ENCODE measurements at places on chromosomes 3 and 15. TPM values are rescaled to one million over a fixed set of nuclear protein-coding genes. Genes with fewer than 3 reads are reported as not detected.

DNA sequence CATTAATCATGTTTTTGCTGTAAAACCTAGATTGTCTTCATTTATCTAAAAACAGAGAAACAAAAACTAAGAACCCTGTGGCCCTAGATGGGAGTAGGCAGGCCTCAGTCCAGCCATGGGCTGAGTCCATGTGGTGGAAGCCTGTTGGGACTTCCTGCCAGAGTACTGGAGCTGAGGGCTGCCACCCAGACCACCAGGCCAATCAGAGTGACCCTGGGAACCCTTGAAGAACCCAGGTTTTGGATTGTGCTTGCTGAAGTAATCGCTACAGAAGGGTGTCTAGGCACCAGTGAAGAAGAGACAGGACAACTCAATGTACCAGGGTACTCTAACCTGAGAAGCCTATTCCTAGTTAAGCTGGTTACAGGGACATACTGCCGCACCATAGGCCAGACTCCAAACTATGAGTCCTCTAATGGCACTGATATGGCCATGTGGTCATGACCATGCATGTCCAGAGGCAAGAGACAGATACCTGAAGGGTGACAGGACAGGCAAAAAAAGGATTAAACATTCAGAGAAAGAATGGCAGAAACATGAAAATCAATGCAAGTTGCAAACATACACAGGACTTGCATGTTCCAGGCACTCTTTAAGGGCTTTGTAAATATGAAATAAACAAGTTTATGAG is 12.9 kb downstream of the CSRNP1 start:
- DNase-seq, result no peak

GRCh38 chr3:65716071-65716751 is 322.5 kb downstream of the MAGI1 start:
- no peak for DNase-seq

DNA sequence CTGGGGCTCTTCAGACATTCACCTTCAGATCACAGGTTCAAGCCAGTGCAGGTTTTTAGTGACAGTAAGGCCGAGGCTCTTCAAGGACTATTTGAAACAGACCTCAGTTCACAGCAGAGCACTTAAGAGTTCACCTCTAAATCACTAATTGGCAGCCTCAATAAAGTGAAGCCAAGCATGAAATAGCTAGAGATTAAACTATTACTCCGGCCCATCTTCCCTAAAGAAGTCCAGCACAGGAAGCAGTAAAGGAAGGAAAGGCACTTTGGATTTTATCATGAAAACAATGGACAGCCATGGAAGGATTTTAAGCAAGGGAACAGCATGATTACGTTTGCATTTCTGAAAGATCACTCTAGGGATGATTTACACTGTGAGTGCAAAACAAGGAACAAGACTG is 27.6 kb upstream of the ARL6 start:
- DNase-seq, result no peak

- DNase-seq, result no peak
These were observed 307.8 kb upstream of the TPM1 start for GRCh38 chr15:62734706-62735105.

- DNase-seq, result no peak
These were observed 377.0 kb downstream of the GAP43 start for GRCh38 chr3:116000311-116000710.

DNA sequence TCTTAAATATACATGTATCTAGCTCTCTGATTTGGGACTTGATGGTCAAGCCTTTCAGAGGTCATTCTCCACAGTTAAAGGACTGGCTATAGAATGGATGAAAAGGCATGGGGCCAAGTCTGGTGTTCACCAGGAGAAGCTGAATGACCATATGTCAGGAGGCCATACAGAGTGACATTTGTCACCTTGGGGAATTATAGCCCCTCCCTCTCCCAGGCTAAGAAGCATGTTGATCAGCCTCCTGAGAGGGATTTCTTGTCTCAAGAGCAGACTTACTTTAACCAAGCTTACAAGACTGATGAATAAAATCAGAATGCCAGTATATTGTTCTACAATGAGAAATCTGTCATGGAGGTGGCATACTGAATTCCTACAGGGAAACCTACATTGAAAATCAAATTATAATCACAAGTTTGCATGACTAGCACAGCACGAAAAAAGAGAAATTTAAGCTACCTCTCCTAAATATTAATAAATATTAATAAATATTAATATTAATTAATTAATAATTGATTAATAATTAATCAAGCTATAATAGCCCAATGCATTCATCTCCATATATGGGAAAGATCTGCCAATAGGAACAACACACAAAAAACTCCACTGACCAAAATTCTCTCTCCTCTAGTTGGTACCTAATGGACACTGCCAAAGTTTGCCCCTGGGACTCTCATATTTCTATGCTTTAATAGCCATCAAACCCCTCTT is 47.3 kb downstream of the ATP8B4 start:
- no peak for DNase-seq

GRCh38 chr3:152865668-152866245 is 30.8 kb downstream of the P2RY1 start:
- no peak for DNase-seq

DNA sequence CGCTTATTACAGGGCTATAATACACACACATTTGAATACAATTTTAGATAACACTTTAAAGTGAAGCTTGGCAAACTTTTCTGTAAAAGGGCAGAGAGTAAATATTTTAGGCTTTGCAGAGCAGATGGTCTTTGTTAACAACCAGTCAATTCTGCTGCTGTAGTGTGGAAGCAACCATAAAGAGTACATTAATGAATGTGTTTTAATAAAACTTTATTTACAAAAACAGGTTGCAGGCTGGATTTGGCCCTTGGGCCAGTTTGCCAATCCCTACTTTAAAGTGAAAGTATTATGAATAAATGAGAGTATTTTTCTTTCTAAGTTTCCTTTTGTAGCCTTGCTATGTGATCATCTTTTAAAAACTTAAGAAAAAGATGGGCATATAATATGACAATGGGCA is 20.7 kb upstream of the ANKRD34C start:
- no peak for DNase-seq

DNA sequence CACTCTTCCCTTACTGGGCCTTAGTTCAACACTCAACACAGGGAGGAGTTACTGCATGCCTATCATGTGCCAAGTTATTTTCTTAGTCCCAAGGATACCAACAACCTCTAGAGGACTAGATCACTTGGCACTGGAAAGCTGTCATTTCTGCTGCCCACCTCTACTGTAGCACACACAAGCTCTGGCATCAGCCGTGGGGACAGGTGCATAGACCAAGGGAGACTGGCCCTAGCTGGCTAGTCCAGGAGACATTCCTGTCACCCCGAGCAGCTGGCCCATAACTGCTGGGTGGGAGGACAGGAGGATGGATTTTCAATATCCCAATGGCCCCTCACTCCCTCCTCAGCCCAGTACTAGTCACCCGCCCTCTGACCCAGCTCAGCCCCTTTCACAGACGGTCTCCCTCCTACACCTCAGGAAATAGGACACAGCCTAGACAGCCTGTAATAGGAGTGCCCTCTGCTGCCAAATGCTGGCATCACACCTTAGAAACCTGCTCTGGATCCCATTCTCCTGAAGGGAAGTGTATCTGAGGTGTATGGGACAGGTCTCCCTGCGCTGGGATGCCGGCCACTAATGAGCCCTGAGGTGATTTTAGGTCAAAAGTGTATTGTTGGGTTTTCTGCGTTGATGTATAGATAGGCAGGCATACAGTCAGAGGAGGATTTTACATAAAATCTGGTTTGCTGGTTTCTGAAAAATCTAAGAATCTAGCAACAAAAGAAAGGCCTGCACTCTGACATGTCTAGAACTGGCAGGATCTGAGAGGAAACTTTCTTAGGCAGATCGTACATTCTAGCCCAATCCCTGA is 3.4 kb upstream of the DZIP1L start:
- peak; percentile 67 for DNase-seq

GRCh38 chr3:14460342-14461005 is 58.1 kb downstream of the SLC6A6 start:
- DNase-seq, result no peak

- DNase-seq, result no peak
These were observed 51.9 kb downstream of the RHCG start for GRCh38 chr15:89444241-89445225.

DNA sequence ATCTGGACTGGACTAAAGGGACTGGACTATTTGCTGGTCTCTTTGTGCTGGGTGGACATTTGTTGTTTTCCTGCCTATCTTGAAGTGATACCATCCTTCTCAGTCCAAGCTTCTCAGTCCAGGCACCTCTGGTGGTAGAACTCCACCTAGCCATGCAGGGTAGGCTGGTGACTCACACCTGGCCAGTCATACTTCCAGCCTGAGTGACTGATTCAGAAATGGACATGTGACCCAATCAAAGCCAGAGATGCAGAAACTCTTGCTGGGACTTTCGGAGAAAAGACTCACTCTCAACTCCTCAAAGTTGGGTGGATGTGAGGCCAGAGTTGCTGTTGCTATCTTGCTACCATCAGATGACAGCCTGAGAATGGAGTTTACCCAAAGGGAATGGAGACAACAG is 5.6 kb upstream of the ASB14 start:
- no peak for DNase-seq

GRCh38 chr3:197283045-197283444 is 15.4 kb downstream of the DLG1 start:
- DNase-seq, result no peak

- DNase-seq, result peak; percentile 67
These were observed 400.2 kb upstream of the TBL1XR1 start for GRCh38 chr3:177597311-177598096.

DNA sequence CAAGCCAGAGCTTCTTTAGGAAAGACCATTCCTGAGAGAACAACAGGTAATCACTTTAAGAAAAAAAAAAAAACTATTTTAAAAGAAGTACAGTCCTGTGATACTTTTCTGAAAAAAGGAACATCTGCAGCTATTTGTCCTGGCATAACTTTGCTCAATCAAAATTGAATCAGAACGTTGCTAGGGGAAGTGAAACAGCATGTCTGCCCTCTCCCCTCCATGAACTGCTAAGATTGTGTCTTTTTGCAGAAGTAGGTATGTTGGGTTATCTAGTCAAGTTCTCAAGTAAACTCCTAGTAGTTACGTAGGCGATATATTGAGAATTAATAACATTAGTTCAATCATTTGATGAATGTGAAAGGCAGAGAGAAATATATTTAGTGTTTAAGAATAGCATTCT is 1013.3 kb downstream of the TUSC7 start:
- no peak for DNase-seq

DNA sequence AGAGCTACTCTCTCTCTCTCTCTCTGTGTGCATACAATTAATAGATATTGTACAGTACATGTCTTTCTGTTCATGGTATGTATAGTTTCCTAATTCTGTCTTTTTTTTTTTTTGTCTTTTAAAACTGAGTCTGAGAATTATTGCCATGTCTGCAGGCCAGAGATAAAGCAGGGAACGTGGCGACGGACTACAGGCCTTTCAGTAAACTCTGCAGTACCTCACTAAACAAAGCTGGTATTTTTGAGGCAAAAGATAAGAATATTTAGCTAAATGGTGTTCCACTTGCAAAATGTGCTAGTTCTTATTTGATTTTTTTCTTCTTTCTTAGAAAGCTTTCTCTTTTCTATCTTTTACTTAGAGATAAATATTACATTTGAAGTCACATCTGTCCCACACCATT is 44.0 kb upstream of the EHHADH start:
- no peak for DNase-seq

DNA sequence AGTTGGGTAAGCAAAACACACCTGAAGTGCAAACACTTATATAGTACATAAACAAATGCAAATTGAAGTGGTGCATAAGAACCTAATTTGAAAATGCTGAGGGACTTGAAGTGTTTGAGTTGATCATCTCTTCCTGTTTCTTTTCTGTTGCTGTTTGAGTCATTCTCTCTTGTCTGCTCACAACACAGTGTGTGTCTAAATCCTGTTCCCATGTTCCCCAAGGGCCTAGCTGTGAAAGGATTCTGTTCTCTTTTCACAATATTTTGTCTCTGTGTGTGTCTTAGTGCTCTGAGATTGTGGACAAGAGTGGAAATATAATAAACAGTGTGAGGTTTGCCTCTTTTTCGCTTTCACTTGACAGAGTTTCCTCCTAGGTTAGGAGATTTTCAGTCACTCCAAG is 6.1 kb downstream of the CD96 start:
- DNase-seq, result no peak

- DNase-seq, result no peak
These were observed 82.7 kb downstream of the KCNMB2 start for GRCh38 chr3:178618896-178619295.

GRCh38 chr3:161393803-161394202 is 22.5 kb upstream of the SPTSSB start:
- DNase-seq, result no peak

DNA sequence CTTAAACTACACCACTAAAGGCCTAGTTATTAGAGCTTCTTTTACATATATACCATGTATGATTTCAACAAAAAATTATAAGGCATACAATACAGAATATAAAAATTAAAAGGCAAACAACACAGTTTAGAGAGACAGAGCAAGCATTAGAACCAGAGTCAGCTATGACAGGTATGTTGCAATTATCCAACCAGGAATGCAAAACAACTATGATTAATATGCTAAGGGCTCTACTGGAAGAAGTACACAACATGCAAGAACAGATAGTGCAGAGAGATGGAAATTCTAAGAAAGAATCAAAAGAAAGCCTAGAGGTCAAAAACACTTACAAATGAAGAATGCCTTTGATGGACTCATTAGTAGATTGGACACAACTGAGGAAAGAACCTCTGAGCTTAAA is 39.6 kb downstream of the CCDC54 start:
- DNase-seq, result no peak

DNA sequence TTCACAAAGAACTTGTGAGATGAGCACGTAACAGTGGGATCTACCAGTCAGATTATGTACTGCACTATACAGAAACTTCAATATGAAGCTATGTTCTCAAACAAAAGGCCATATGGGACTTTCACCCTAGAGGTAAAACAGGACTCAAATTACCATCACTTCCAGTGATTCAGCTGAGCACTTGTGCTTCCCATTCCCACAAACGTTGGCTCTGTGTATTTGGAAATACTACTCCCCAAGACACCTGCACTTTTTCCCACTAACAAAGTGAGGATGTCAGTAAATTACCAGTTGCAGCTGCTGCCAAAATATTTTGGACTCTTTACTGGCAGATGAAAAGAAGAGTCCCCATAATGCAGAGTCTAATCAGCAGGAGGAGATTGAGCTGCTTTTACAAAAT is 1570.1 kb downstream of the SI start:
- DNase-seq, result no peak

Gene SHC4
- 0.66 TPM for total RNA-seq

Gene ACKR2
- total RNA-seq, result 2.3 TPM

Gene CCDC33
- not detected for total RNA-seq

Gene RTP1
- total RNA-seq, result not detected

Gene CMTM8
- total RNA-seq, result 2.1 TPM

Gene PAQR9
- not detected for total RNA-seq

Gene DPH3
- 18.2 TPM for total RNA-seq

Gene MUSTN1
- total RNA-seq, result 1.5 TPM

Data from activated CD8-positive, alpha-beta T cell treated with anti-CD3 and anti-CD28 coated beads, Interleukin-2, amount 10 ng/mL, durations not matched to agents 7 days and 5 days (primary cell).